ENCODE measurements at places on chromosomes 13 and 19. TPM values are rescaled to one million over a fixed set of nuclear protein-coding genes. Genes with fewer than 3 reads are reported as not detected.

Gene CEACAM8
- total RNA-seq: not detected

Gene ZIC5
- total RNA-seq: not detected

Gene CATSPERD
- not detected for total RNA-seq

Gene UQCRFS1
- total RNA-seq: 31.6 TPM

Gene ZNF835
- 0.11 TPM for total RNA-seq

Gene IRGC
- total RNA-seq: not detected

Measured in T-helper 2 cell treated with Interferon-gamma antibody and Interleukin-4, amounts not matched to agents 100 ng/mL and 5 ng/mL, for 36 hours (primary cell).